ENCODE measurements at places on chromosomes 12 and 14.

- no peak for DNase-seq
These were observed 3.4 kb downstream of the MMP17 start for GRCh38 chr12:131831635-131832041.

DNA sequence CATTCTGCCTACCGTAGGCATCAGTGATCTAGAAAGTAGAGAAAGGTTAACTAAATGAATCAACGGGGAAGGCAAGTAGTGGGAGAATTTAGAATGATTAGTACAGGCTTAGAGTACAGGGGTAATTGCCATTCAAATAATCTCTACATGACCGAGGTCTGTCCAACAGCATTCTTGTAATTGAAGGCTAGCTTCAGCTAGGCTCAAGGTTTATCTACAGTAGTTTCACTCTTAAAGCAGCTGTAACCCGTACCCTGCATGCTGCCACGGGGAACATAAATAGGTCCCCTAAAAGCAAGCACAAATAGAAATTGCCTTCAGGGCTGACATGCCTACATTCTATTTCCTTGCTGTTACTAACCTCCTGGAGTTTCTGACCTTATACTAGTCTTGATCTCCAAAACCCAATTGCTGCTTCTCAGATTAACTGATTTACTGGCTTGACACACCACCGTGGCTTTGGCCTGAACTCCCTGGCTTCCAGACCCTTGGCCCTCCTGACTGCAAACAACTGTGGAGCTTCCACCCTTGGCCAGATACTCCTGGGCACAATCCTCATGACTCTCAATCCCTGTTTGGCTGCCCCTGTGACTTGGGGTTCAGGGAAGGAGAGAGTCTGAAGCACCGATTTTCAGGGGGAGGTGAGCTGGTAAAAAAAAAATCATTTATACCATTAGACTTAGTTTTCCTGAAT lies 242.1 kb upstream of the FOXN3 start:
- DNase-seq = no peak

GRCh38 chr12:63898764-63899337 lies 54.4 kb downstream of the SRGAP1 start:
- no peak for DNase-seq

DNA sequence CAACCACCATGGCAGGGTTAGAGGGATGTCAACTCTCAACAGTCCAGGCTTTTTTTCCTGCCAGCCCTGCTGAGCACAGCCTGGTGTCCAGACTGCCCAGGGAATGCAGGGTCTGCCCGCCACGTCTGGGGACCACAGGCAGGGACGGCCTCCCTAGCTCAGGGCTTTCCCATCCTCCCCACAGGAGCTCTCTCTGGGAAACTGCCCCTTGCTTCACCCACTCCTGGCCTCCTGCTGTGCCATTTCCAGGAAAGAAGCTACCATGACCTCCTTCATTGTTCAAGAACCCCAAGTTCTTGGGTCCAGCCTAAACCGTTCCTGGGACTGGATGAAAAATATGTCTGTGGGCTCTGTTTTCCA lies 4.8 kb downstream of the SCNN1A start:
- no peak for DNase-seq

Data from NCI-H1436 treated with DMSO at 0.1 percent for 48 hours (cell line).